Effector CD4-positive, alpha-beta T cell (primary cell): ENCODE measurements at places on chromosomes 16 and 17.
A peak's percentile ranks its signal among the peaks of the same experiment; 100 is the strongest.

GRCh38 chr17:17757956-17758845, 76.9 kb downstream of the RAI1 start:
- DNase-seq, result no peak

GRCh38 chr16:2910441-2910969, 1.2 kb upstream of the FLYWCH1 start:
- no peak for DNase-seq

- no peak for DNase-seq
These were observed 67.9 kb downstream of the IRX6 start for GRCh38 chr16:55391760-55392375.

GRCh38 chr17:16428098-16428882, 12.9 kb downstream of the TRPV2 start:
- no peak for DNase-seq

DNA sequence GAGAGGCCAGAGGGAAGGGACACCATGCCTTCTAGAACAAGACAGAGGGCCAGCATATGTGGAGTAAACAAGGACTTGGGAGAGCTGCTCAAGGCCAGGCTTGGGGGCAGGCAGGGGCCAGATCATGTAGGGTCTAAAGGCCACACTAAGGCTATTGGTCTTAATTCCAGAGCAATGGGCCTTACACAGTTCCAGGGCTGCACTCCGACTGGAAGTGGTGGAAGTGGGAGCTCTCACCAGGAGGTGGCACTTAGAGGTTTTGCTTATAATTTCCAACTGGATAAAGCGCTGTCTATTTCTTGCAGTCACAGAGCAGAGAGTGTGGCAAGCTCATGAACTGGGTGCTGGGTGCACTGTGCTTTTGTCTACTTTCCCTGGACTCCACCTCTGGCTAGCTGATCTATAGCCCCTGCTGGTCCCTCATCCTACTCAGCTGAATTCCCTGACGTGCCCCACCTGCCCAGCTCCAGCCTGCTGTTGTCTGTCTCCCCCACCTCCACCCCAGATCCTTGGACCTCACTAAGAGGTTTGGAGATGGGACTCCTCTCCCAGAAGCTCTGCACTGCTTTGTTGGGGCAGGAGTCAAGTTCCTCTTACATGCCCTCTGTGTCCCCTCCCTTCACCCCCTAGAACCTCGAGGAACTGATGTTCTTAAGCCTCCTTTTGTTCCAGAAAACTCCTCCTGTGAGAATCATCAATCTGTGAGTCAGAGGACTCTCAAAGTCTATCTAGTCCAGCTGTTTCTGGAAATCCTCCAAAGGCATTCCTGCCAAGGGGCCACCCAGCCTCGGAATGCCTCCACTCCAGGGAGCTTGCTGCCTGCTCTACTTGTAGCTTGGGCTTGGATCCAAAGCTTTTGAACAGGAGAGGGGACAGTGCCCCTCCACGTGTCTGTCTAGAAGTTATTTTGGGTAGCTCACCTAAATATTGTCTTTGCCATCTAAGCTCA, 48.1 kb upstream of the KSR1 start:
- DNase-seq, result no peak

DNA sequence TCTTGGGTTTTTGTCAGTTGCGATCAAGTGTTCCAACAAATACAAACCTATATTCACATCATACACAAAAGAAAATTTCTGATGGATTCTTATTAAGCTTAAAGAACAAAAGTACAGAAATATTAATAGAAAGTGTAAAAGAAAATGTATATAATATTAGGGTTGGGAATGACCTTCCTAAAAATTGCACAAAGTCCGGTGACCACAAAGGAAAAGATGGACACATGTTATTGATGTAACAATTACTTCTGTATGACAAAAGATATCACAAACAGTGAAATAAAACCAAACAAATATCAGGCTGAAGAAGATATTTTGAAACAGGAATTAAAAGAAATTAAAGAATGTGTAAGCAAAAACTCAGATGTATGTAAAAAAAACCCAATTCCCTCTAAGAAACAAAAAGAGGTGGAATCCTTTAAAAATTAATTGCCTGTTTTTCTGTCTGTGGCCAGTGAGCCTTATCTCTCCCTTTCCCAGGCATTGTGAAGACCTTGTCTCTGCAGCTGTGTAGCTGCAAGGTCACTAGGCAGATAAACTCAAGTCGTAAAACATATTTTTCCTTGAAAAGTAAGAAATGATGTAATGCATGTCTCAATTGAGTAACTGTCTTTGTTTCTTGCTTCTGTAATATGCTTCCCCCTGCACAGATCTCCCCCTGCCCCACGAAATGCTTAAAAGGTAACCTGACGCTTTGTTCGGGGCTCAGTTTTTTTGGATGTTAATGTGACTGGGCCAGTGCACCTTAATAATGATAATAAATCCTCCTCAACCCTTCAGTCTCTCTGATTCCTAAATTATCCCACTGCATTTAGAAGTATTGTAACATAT, 2.8 kb downstream of the ST6GALNAC1 start:
- DNase-seq, result no peak

GRCh38 chr16:46850619-46851555, 19.9 kb upstream of the C16orf87 start:
- no peak for DNase-seq

GRCh38 chr16:48613061-48613957, 3.3 kb upstream of the N4BP1 start:
- peak; percentile 73 for DNase-seq

DNA sequence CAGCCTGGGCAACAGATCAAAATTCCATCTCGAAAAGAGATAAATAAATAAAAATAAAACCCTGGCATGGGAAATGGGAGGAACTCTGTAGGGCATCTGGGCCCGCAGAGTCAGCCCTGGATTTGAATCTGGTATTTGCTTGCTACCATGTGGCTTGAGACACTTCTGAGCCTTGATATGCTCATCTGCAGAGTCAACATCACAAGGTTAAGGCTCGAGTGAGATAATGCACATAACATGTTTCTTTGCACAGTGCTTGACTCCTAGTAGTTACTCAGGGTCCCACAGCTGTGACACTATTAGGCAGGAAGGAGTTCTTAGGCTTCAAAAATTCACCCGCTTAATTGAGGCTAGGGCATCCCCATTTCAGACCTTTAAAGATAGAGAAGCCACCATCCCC, 21.3 kb downstream of the CDK5RAP3 start:
- no peak for DNase-seq

DNA sequence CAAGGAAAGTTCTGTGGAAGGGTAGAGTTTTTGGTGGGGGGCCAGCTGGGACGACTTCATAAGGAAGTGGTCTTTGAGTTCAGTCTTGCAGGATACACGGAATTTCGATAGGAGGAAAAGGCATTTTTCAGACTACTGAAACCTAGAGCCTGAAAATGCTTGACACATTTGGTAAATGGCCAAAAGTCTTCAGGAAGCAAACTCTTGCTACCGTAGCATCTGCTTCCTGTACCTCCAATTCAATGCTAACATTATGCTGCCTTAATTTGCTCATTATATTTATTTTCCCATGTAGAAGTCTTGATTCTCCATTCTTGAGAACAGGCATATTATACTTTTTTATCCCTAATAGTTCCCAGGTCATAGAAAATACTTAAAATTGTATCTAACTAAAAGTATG, 129.3 kb upstream of the MED13 start:
- no peak for DNase-seq

GRCh38 chr17:2090804-2091534, 36.1 kb downstream of the HIC1 start:
- no peak for DNase-seq

GRCh38 chr17:16910341-16910740, 61.6 kb downstream of the TNFRSF13B start:
- no peak for DNase-seq

DNA sequence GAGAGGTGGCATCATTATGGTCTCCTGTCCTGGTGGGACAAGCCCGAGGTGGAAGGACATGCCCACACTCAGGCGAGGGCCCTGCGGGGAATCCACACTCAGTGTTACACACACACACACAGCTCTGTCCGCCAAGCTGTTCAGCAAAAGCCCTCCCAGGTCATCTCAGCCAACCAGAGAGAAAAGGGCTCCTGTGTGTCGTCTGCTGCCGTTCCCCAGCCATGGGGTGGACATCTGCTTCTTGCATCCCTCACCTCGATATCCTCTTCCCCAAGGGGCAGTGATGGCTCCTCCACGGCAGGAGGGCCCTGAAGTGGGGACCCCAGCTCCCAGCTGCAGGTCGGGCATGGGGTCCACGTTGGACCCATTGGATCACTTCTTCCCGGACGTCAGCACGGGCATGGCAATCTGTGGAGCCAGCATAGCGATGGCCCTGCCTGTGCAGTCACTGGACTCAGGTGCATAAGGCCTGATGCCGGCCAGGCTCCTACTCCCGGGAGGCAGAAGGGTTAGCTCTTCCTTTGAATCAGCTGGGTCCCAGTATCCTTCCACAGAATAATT, 290.1 kb downstream of the C16orf95 start:
- no peak for DNase-seq

GRCh38 chr17:67489273-67489672, 112.2 kb downstream of the PITPNC1 start:
- DNase-seq, result no peak

- no peak for DNase-seq
These were observed 27.7 kb downstream of the TNS4 start for GRCh38 chr17:40473573-40474365.

DNA sequence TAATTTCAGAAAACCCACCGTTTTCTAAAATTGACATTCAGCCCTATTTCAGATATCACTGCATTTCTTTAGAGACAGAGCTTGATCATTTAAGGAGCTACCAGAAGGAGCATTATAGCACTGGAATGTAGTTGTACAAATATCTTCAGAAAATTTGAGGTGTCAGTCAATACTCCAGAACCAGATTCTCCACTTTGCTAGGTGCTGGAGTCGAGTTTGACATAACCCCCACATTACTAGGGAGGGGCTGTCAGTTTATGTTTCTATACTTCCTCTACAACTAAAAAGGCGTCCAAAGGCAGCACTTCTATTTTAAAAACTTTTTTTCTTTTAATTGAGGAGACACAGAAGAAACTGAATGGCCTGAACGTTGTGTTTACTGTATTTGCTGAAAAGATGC, 892 bp upstream of the KIAA0513 start:
- DNase-seq, result no peak

DNA sequence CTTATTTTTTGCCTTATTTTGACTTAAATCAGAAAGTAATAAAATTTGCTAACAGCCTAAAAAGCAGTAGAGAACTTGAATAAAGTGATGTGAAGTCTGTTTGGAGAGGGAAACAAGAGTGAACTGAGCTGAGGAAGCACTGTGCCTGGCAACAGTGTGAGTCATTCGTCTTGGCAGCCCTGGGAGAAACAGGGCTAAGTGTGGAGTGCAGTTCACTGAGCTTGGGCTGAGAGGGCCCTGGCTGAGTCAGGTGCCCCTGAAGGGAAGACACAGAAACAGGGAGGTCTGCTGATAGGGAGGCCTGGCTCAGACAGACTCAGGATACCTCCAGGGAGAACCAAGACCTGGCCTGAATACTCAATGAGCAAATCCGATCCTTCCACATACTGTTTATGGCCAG, 132.1 kb downstream of the HS3ST4 start:
- DNase-seq, result no peak

DNA sequence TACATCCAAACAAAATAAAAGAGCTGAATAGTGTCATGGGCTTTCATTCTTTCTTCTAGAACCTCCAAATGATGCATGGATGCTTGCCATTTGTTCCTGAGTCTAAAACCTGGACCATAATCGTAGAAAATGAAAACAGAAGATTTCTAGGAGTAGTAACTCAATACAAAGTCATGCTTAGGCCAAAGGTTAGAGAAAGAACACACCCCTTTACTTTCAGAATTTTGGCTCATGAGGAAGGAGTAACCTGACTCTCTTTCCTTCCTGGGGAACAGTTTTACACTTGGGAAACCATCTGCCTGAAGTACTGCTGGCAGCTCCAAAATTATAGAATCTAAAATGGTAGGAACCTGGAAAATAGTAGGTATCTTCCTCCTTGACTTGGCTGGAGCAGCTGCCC, 137.2 kb downstream of the SNX11 start:
- no peak for DNase-seq

DNA sequence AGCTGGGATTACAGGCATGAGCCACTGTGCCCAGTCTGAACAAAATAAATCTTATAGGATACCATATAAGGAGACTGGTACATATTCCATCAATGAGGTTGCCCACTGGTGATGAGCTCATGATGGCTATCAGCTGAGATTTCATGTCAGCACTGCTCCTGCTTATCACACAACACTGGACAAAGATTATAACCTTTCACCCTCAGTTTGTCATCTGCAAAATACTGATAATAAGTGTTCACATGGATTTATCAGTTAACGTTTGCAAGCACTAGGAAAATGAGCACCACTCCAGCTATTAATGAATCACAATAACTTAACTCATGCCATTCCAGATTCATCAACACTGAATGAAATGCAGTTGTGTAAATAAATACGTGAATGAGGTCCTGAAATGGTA, 83.7 kb downstream of the SSH2 start:
- no peak for DNase-seq
